ENCODE measurements at places on chromosomes 11 and 22.

DNA sequence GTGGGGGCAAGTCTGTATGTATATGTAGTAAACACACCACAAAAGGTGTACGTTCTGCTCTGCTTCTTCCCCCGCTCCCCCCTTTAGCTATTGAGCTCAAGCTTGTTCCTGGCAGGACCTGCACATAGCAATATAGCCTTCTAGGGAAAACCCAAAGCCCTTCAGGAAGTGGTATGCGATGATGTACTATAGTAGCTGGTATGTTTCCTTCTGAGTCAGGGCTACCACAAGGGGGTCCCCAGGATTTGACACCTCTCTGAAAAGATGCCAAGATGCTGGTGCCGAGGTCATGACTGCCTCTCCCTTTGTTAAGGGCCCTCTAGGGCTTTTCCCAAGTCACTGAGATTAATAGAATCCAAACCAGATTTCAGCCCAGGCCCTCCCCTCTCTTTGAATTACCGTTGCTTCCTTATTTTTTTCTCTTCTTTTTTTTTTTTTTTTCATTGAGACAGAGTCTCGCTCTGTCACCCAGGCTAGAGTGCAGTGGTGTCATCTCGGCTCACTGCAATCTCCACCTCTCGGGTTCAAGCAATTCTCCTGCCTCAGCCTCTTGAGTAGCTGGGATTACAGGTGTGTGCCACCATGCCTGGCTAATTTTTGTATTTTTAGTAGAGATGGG is 268.4 kb downstream of the ETS1 start:
- H3K4me1 ChIP-seq, result peaks cover 12% of the 10 kb centered on the region
- no peaks in the 10 kb centered on the region for H3K36me3 ChIP-seq
- no peaks in the 10 kb centered on the region for H3K27me3 ChIP-seq

DNA sequence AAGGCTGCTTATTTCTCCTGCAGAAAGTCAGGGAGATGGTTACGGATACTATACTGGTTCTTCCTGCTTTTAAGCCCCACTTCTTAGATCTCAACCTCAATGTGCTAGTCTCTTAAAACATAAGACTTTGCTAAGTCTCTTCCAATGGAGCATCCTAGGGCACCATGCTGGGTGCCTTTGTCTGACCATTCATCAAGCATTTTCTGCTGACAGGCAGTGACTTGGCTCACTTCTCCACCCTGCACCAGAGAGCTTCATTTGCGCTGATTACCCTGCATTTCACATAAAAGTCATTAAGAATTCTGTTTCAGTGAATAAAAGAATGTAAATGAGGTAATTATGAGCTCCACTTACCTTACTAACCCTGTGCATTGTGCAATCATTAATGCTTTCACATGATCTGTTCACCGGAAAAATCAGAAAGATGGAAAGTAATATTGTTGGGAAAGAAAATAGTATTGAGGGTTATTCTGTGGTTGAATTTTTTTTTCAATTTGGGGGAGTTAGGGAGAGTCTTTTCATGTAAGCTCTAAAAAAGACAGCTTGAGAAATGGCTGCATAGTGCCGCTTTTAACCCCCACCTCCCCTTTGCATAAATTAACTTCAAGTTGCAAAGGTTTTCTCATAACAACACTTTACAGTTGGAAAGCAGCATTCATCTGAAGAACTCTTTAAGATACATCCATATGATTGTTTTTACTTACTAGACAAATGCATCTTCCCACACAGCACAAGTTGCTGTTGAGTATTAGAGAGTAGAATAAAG is 677.3 kb upstream of the KIRREL3 start:
- H3K27ac ChIP-seq, result no peak overlapping the region
- no peaks in the 10 kb centered on the region for H3K36me3 ChIP-seq

DNA sequence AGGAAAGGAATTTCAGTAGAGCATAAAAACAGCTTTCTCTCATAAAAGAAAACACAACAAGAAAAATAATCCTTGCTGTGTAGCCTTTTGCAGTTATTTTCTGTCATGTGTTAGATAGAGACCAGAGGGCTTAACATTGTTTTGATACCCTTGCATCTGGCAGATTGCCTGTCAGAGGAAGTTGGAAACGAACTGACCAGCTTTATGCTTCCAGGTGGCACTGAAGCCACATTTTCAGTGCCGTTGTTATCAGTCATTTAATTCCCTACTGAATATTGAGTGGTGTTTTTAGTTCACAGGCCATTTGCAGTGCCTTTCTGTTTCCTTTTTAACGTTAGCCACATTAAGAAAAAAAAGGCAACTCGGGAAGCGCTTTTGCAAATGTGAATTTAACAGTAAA is 21.5 kb upstream of the RAG2 start:
- peaks cover 61% of the 10 kb centered on the region for H3K4me1 ChIP-seq
- no peaks in the 10 kb centered on the region for H3K27me3 ChIP-seq
- peak overlapping the region; percentile 92 for H3K27ac ChIP-seq
- peak; percentile 66 for DNase-seq
- no peak overlapping the region for H3K4me3 ChIP-seq
- H3K36me3 ChIP-seq, result no peaks in the 10 kb centered on the region

- no peaks in the 10 kb centered on the region for H3K27me3 ChIP-seq
- no peak overlapping the region for H3K27ac ChIP-seq
- no peak for DNase-seq
- no peak overlapping the region for H3K4me3 ChIP-seq
- H3K36me3 ChIP-seq, result no peaks in the 10 kb centered on the region
These were observed 15.1 kb downstream of the SPTBN2 start for GRCh38 chr11:66713746-66714480.

DNA sequence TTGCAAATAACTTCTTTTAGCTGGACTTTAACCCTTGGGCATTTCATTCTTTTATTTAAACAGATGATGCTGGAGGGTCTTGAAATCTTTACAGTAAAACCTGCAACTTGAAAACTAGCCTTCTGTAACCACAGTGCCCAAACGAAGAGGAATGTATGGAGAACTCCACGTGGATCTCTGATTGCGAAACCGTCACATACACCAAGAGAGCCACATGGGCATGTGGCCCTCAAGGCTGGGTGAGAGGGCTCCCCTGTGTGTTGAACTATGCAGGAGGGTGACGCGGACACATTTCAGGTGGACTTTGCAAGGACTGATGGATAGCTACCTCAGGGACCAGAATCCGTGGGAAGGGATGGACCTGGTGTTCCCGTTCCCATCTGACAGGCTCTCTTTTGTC is 30.6 kb downstream of the FAM118A start:
- H3K4me1 ChIP-seq, result peaks cover 39% of the 10 kb centered on the region
- no peak overlapping the region for H3K4me3 ChIP-seq
- H3K27ac ChIP-seq, result no peak overlapping the region
- H3K36me3 ChIP-seq, result no peaks in the 10 kb centered on the region
- no peak for DNase-seq
- no peaks in the 10 kb centered on the region for H3K27me3 ChIP-seq
